ENCODE measurements at places on chromosomes 6 and 20.

GRCh38 chr6:56984361-56984760, 29.5 kb downstream of the BEND6 start:
- no peak for DNase-seq

- no peak for DNase-seq
Observed at GRCh38 chr6:35519313-35520015, 6.8 kb upstream of the TULP1 start.

DNA sequence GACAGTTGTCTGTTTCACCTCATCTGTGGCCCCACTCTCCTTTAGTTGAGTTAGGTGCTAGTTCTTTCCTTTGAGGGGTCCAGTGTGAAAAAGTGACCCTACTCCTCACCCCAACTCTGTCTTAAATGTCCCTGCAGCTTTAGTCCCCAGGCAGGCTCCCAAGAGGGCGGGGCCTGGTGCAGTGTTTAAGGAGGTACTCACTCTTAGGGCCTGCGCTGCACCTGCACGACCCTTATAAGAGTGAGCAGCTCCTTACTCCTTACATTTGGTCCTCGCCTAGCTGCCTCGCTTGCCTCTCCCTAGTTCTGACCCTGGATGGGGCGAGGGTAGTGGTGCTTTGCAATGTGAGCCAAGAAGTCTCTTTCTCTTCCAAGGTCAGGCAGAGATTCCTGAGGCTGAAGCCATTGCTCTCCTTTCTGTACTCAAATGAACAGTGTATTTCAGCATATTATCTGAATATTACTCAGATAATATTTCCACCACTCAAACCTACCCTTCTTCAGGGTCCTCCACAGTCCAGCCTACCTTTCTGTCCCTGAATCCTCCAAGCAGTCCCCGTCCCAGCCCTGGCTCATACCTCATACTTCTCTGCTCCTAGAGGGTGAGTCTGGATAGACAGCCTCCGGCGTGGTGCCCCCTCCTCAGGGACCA, 11.9 kb upstream of the VEGFA start:
- DNase-seq = no peak

DNA sequence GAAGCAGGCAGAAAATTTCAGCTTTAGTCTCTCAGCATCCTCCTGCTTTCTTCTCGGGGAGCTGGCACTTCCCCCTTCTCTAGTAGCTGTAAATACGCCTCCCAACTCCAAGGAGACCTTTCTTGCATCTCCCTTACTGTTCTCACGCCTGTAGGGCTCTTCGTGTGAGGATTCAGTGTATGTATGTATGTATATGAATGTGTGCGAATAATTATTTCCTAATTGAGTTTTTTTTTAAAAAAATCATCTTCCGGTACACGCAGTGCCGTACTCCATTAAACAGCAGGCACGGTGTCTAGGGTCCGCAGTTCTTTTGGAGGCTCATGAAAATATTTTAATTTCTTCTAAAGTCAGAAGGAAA, 85.4 kb downstream of the HFE start:
- no peak for DNase-seq

DNA sequence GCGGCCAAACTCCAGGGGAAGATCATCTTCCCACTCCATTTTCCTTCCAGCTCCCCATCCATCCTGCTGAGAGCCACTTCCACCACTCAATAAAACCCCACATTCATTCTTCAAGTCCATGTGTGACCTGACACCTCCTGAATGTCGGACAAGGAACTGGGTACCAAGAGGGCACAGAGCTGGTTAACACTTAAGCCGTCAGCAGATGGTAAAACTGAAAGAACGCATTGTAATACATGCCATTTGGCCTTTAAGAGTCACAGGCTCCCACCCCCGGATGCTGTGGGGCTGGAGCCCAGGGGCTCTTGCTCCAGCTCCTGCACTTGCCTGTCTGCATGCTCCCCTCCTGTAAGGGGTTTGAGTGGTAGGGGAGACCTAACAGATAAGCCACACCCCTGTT, 753.9 kb downstream of the COL12A1 start:
- DNase-seq = no peak

DNA sequence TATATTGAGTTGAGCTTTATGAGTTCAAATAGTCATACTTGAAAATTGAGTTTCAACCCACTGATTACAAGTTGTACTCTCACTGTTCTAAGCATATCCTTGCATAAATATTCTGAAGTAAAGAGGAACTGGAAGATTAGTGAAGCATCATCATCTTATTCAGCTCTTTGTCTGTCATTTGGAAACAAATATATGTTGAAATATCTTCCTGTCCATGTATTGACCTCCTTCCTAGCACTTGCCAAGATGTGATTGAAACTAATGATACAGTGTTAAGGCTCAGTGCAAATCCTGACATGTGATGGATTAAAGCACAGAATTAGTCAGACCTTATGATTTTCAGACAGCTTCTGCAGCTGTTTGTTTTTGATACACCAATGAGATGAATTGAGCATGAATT, 434.3 kb downstream of the TBC1D32 start:
- DNase-seq = no peak

- DNase-seq = no peak
Observed at GRCh38 chr6:165721356-165721755, 58.3 kb upstream of the PDE10A start.

GRCh38 chr6:32254761-32255198, 30.9 kb upstream of the NOTCH4 start:
- no peak for DNase-seq

- no peak for DNase-seq
Observed at GRCh38 chr6:164690241-164690640, 619.2 kb downstream of the C6orf118 start.

- DNase-seq = no peak
Observed at GRCh38 chr20:53103124-53103523, 131.0 kb downstream of the TSHZ2 start.

DNA sequence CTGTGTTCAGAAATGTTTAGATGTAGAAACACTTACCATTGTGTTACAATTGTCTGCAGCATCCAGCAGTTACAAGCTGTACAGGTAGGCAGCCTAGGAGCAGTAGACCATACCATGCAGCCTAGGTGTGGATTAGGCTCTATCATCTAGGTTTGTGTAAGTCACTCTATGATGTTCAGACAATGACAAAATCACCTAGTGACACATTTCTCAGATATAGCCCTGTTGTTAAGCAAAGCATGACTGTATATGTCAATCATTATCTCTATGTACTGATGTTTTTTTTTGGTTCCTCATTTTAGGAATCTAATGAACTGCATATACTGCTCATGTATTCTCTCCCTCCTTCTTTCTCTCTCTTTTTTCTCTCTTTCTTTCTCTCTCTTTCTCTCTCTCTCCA, 22.2 kb downstream of the CST8 start:
- DNase-seq = no peak

DNA sequence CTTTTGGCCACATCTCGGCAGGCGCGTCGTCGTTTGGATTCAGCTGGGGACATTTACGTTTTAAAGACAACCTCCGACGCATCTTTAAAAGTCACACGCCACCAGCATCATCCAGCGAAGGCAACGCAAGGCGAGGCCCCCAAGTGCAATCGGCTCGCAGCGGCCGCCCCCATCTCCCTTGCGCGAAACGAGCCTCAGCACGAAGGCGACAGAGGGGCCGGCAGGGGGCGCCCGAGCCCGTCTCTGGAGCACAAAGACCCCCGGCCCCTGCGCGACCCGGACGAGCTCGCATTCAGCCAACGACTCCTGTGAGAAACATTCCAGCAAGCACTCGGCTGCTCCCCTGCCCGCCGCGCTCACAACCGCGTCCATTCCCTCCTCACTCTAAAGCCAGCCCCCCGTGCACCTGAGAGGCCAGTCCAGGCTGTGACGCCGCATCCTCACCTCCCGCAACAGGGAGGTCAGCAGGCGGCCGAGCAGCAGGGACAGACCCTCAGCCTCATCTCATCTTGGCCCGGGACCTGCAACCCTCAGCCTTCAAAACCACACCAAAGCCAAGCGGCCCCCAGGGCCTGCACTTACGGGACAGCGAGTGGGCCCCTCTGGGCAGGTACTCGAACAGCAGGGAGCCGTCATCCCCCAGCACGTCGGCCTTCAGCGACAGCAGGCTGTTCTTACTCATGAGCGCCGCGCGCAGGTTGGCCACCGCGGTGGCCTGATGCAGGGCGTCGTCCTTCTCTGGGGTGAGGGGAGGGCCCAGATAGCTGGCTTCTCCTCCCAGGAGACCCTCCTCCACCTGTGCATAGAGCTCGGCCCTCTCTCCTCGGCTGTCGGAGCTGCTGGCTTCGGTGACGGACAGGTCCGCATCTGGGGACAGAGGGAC, 35.8 kb downstream of the SLC2A4RG start:
- DNase-seq = peak; percentile 25

- no peak for DNase-seq
Observed at GRCh38 chr20:32439132-32439829, 81.2 kb downstream of the ASXL1 start.

DNA sequence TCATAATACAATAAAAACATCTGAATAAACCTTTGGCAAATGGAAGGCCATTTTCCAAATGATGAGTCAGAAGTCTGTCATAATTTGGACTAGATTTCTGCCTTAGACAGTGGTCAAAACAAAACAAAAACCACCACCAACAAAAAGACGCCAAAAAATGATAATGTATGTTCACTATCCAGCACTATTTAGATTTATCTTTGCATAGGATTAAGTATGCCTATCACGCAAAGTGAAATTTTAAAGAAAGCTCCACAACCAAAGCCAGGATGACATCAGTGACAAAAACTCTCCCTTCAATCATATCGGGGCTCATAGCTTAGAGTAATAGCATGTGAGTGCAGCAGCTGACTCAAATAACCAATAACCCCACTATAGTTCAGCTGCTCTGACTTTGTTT, 201.9 kb downstream of the MOXD1 start:
- DNase-seq = no peak

DNA sequence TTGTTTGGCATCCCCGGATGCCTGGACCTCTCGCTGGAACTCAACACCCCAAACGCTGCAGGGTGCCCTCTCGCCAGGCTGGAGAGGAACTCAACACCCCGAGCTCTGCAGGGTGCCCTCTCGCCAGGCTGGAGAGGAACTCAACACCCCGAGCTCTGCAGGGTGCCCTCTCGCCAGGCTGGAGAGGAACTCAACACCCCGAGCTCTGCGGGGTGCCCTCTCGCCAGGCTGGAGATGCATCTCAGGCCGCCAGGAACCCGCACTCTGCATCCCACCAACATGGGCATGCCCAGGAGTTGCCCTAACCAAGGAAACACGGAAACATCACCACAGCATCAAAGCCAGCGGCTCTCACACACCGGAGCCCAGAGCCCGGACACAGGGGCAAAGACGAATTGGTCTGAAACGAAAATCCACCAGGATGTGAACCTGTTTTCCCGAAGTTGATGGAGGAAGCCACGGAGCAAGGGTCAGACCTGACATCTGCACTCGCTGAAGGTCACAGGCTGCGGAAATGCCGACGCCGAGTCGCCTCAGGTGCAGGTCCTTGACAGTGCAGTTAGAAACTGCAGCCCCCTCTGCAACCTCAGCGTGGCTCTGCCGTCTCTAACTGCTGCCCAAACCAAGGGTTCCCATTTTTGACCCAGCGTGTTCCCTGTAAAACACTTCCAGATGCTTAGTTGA, 37.5 kb downstream of the DLL1 start:
- DNase-seq = no peak

DNA sequence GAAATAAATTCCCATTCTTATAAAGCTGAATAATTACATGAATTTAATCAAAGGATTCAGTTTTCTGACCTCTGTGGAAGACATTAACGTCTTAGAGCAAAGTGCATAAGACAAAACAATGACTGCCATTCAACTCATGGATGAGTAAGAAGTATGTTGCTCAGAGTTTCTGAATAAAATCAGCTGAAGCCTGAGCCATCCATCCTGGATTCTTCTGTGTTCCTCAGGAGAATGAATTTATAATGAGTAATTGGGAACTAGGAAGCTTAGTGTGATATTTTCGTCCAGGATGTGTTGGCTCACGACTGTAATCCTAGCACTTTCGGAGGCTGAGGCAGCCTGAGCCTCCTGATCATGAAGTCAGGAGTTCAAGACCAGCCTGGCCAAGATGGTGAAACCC, 62.8 kb downstream of the PERP start:
- no peak for DNase-seq

DNA sequence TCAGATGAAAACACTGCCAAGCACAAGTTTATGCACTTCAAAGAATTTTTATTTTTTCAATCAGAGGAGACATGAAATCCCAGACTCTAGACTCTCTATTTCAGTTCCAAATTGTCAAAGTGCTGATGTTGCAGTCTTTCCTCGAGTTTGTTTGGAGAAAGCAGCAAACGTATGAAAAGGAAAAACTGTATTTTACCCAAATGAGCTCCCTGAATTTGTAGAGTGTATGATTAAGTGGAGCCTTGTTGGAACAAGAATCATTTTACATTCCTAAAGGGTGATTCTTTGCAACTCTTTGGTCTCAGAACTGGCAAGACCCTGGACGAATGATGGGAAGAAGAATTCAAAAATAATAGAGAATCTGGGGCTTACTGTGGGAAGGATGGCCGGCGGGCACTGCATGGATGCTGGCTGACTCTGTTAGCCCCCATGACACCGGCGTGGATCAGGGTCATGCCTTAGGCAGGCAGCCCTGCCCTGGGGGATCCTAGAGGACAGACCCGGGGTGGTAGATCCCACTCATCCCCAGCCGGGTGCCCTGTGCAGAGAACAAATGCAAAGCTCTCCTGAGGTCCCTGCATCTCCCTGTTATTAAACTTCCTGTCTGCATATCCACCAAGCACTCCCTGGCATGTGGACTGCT, 207.4 kb downstream of the FNDC1 start:
- no peak for DNase-seq

DNA sequence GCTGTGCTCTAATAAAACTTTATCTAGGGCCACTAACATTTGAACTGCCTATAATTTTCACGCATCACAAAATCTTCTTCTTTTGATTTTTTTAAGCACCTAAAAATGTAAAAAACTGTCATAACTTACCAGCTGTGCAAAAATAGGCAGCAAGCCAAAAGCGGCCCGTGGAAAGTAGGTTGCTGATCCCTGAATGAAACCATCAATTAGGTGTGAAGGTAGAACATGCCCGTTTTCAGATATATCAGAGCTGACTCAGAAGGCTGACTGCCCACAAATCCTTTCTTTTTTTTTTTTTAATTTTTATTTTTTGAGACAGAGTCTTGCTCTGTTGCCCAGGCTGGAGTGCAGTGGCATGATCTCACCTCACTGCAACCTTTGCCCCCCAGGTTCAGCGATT, 4.9 kb upstream of the IPCEF1 start:
- no peak for DNase-seq

DNA sequence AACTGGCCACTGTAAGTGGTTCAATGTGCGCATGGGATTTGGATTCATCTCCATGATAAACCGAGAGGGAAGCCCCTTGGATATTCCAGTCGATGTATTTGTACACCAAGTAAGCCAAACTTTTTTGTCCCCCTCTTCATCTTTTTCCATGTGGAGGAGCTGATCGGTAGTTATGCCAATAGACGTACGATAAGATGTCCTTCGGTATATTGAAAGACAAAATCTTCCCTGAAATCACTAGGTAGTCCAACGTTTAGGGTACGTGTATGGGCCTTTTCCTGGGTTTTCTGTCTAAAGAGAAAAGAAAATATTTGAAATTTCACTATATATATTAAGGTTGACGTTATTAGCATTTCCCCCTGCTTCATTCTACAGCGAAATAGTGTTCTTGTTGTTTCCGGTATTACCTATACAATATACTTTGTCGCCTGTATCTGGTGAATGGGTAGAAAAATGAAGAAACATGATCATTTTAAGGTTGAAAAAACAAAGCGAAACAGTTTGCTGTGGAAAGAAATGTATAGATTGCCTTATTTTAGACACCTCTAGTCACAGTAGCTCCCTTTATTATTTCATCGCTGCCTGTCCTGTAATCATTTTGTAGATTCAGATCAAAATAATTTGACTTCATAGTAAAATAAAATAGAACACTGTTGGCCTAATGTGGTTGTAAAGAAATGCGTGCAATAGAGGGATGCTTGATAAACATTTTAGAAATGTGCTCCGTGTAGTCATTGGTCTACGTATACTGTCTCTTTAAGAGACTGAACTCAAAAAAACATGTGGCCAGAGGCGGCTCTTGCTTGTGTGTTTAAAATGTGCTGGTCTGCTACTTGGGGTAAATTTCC, 1.5 kb downstream of the LIN28B start:
- no peak for DNase-seq
